ENCODE measurements at places on chromosomes 13 and 19.
A peak's percentile ranks its signal among the peaks of the same experiment; 100 is the strongest.

DNA sequence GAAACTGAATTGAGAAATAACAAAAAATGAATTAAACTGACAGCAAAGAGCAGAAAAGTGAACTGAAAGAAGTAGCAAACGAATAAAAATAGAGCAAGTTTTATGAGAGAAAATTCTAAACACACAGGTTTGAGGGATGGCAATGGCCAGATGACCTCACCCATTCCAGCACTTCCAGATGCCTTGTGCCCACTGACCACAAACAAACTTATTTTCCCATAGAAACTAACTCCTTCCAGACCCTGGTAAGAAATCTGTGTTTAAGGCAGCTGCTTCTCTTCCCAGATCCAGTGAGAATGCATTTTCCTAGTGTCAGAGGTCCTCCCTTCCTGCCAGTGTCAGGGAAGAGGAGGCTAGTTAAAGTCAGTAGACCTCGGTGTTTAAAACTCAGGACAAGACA lies 51.7 kb downstream of the RXFP2 start:
- DNase-seq, result peak; percentile 70

- no peak for DNase-seq
Measured at GRCh38 chr19:41810301-41810700, 13.9 kb downstream of the CEACAM3 start.

GRCh38 chr13:42364613-42365000 lies 92.7 kb downstream of the AKAP11 start:
- DNase-seq, result no peak

GRCh38 chr19:6011206-6011605 lies 33.3 kb upstream of the RANBP3 start:
- no peak for DNase-seq

DNA sequence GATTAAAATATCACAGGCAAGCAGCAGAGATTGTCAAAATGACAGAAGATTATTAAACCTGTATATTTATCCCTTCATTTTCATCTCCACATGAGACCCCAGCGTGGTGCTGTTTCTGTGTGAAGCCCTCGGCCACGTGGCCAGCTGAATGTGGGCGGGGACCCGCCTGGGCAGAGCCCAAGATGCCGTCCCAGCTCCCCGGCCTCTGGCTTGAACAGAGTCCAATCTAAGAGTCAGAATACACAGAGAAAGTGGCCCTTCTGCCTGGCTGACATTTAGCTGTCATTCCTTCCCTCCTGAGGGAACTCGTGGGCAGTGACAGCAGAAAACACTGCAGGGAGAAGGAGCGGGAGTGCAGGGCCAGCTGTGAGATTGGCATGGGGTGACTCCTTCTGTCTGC lies 34.9 kb upstream of the UQCRFS1 start:
- DNase-seq, result peak; percentile 20

DNA sequence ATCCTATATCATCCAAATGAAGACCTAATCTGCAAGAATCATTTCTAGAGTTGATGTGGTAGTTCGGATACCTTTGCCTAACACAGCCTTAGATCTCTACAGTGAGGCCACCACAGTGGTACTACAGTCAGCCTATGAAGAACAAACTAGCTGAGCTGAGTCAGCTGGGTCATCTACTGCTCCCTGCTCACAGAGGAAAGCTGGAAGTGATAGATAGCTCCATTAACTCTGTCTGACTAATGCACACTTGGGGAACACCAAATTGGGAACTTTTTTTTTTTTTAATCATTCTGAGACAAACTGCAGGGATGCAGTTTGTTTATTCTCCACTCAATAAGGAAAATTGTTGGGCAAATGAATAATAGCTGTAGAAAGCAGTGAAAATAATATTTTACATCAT lies 1160.6 kb downstream of the PCDH9 start:
- DNase-seq, result peak; percentile 6

DNA sequence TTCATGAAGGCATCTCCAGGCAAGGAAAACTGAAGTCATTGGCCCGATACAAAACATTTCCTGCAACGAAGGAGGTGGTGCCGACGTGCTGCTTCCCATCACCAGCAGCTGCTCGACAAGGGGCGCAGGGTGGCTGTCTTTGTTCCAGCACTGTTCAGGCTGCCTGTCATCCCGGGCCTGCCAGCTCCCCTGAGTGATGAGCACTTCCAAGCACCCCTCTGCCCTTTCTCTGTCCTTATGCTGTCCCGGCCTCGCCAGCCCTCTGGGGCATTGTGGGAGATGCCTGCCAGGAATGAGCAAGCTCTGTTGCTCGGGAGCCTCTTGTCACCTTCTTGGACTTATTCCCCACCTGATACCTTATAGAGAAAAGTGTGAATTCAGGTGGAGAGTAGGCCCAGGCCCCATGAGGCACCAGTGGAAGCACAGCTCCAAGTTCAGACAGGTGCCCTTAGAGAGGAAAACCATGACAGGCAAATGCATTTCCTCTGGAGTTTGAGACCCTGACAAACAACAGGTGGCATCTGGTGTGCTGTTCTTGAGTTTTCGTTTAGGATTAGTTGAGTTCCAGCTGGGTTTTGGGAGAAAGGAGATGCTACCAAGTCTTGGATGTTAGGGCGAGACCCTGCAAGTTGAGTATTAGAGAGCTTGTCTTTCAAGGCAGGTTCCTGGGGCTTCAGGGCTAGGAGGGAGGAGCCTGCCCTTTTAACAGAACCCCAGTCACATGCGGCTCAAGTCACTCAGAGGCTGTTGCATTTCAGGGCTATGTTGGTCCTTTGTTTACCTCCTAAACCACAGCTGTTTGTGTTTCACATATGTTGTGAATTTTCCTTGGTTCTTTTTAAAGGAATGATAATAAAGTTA lies 21.4 kb downstream of the BBC3 start:
- DNase-seq, result no peak

GRCh38 chr19:15108845-15109767 lies 1.9 kb downstream of the SYDE1 start:
- no peak for DNase-seq

- no peak for DNase-seq
Measured at GRCh38 chr19:34794066-34794960, 21.3 kb upstream of the ZNF599 start.

DNA sequence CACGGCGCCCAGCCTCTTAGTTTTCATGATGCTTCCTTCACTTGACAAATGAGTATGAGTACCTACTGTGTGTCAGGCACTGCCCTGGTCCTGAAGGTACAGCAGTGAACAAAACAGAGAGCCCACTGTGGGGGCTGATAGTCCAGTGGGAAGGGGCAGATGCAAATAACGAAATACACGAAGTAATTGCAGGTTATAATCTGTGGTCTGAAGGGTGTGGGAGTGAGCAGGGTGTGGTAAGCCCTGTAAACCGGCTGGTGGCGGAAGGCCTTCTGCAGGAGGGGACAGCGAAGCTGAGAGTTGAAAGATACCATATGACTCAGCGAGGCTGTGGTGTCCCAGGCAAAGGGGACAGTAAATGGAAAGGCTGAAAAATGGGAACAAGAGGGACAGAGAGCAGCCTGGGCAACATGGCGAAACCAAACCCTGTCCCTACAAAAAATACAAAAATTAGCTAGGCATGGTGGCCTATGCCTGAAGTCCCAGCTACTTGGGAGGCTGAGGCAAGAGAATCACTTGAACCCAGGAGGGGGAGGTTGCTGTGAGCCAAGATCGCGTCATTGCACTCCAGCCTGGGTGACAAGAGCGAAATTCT lies 60.5 kb downstream of the MAP4K1 start:
- peak; percentile 31 for DNase-seq
